ENCODE measurements at places on chromosomes 12 and 14.
A peak's percentile ranks its signal among the peaks of the same experiment; 100 is the strongest.

DNA sequence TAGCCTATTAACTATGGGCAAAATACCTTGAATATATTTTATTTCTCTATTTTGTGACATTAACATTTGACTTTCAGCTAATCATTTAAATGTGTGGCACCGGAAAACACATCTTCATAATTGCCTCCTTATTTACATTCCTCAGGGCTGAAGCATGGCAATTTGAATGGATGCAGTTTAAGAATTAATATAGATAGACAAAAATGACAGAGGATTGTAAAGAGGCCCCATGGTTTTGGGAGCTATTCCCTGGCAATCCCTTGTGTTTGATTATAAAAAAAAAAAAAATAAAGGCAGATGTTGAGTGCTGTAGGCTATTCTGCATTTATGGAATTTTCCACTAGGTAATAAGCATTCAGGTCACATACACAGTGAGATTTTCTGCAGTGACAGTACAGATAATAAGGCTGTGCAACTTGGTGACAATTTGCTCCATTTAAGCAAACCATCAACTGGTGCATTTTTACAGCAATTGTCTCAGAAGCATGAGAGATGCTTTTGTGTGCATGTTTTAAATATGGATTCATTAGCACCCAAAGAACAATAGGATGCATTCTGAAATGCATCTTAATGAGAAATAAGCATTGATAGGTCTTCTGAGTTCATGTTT is 123.2 kb upstream of the SLC38A4 start:
- DNase-seq = no peak

- DNase-seq = no peak
Measured at GRCh38 chr12:109538191-109538863, 35.0 kb downstream of the MMAB start.

DNA sequence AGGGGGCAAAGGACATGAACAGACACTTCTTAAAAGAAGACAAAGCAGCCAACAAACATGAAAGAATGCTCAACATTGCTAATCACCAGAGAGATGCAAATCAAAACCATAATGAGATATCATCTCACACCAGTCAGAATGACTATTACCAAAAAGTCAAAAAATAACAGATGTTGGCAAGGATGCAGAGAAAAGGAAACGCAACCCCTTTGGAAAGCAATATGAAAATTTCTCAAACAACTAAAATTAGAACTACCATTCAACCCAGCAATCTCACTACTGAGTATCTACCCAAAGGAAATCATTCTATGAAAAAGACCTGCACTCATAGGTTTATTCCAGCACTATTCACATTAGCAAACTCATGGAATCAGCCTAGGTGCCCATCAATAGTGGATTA is 25.6 kb downstream of the MDM1 start:
- DNase-seq = no peak

DNA sequence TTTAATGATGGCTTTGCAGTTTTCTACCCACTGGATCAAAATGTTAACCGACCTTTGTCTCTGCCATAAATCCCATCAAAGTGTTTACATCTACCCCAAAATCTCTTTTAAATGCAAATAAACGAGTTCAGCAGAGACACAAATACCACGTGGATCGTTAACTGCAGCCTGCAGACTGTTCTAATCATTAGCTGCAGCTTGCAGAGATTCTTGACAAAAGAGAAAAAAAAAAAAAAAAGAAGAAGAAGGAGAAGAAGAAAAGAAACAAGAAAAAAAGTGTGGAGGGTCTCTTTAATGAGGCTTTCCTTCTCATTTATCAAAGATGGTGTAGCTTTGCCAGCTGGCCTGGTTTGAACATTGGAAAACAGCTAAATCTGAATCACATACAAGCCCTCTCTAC is 275.7 kb downstream of the NEDD1 start:
- DNase-seq = no peak

GRCh38 chr12:128823216-128823915 is 392 bp downstream of the SLC15A4 start:
- DNase-seq = no peak

GRCh38 chr12:12449533-12450025 is 92.7 kb downstream of the BORCS5 start:
- DNase-seq = no peak

- no peak for DNase-seq
Measured at GRCh38 chr14:59622631-59623030, 46.0 kb upstream of the CCDC175 start.

GRCh38 chr14:69317102-69317755 is 57.3 kb downstream of the GALNT16 start:
- no peak for DNase-seq

DNA sequence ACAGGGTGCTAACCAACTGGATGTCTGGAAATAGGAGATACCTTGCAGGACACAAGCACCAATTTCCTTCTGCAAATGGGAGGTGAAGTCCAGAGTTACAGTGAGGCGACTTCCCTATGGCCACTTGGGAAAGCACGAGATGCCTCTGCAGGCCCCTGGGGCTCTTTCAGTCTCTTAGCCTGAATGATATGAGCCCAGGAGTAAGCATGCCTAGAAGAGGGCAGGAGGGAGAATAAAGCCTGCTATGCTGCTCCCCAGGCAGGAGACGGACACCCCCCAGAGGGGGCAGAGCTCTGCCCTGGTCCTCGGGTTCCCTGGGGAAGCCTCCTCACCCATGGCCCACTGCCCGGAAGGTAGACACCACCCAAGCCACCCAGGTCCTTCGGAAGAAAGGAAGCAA is 105.1 kb downstream of the GCH1 start:
- DNase-seq = no peak

DNA sequence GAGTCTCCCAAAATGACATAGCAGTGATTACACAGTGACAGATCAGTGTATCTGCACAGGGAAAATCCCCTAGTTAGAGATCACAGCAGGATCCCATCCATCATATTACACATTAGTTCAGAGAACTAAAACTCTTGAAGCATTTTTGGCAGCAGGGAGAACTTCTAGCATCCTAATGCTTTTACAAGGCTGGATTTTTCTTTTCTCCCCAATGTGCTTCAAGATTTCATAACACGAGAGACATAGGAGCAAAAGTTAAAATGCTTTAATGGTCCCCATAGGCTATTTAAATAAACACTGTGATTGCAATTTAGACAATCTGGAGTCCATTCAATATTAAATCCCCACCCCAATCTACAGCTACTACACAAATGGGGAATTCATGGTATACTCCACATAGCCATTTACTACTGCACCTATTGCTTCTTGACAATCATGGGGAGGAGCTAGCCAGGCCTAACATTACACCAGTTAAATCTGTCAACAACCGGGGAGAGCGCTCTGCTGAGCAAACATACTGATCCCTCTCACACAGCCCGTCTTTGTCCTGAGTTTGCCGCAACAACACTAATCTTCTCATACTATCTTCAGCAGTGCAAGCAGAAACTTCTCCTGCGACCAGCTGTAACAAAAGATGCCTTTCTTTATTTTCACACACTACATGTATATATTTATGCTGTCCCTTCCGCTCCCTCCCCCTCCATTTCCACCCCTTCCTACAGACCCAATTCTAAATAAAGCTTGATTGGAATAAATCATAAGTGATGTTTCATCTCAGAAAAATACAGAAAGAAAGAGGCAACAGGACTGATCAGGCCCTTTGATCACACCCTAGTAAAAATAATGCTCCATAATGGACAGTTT is 120.3 kb upstream of the SOX5 start:
- peak; percentile 14 for DNase-seq

DNA sequence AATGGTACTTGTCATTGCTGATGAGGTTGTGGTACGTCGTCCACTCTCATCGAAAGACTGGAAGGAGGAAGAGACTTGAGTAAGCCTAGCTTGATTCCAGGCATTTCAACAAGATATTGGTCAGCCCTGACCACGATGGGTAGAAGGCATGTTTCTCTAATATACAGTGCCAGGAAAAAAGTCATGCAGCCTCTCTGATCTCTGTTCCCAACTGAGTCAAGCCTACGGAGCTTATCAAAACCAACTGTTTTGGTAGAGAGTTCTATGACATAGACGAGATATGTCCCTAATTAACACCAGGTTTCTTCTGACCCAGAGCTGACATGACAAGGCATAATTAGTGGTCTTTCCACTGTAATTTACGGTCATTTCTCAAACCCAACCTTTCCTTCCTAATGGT is 58.5 kb downstream of the NIN start:
- DNase-seq = no peak

- DNase-seq = no peak
Measured at GRCh38 chr14:70871863-70872677, 35.2 kb upstream of the PCNX1 start.

DNA sequence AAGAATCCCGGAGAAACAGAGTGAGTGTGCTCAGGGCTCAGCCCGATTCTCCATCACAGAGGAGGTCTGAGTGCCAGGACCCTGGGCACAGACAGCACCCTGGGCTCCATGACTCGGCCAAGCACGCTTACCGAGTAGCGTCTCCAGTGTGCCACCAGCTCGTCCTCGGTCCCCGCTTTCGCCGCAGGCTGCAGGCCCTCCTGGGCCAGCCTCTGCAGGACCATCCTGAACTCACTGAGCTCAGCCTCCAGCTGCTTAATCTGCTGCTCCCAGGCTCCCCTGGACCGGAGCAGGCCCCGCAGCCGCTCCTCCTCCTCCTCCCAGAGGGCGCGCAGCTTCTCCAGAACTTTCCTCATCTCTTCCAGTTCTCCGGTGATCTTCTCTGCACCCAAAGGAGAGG is 61.2 kb downstream of the SYNE3 start:
- DNase-seq = no peak

DNA sequence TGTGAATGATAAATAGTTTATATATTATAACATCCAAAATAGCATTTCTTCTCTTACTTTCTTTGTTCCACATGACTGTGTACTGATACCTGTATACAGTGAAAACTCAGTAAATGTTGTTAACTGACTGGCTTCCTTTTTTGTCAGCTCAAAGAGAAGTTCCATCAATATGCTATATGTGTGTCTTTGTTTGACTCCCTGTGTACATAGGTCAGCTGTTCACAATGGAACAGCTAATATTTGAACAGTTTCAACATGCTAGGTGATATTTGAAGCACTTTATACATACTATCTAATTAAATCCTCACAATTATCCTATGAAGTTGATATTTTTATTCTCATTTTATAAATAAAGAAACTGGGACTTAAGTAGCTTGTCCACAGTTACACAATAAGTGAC is 15.3 kb upstream of the KICS2 start:
- no peak for DNase-seq

GRCh38 chr14:91351512-91351862 is 66.1 kb downstream of the CCDC88C start:
- no peak for DNase-seq

GRCh38 chr14:99215277-99215676 is 56.7 kb downstream of the BCL11B start:
- DNase-seq = no peak

GRCh38 chr12:126960221-126960620 is 1306.7 kb upstream of the TMEM132C start:
- DNase-seq = no peak

DNA sequence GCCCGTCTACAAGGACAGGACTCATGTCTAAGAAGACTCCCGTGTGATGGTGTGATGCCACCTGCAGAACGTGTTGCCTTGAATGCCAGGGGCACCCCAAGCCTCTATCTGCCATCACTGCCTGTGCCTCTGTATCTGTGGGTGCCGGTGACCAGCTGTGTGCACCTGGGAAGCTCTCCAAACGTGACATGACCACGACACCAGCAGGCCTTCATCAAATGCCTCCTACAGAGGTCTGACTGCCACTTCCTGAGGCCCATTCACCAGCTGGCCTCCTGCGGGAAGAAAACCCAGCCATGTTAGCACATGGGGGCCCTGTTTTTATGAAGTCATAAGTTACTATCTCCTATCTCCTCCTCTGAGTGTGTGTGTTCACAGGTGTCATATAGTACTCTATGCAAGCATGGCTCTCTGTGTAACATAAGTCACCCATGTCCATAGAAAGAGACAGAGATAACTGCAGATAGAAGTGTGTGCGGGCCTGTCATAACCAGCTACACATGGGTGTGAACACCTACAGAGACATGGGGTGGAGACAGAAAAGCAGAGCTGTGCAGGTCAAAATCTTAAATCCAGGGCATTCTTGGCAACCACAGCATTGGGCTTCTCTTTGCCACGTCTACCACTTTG is 18.3 kb upstream of the SERPINA4 start:
- no peak for DNase-seq

- DNase-seq = no peak
Measured at GRCh38 chr12:111598637-111599452, at the start of gene ATXN2. Gene ATXN2 (minus strand): TSS chr12:111599315. CDS start chr12:111599034, 281 bp downstream.

GRCh38 chr14:64696355-64696857 is 7.8 kb upstream of the PLEKHG3 start:
- DNase-seq = no peak

DNA sequence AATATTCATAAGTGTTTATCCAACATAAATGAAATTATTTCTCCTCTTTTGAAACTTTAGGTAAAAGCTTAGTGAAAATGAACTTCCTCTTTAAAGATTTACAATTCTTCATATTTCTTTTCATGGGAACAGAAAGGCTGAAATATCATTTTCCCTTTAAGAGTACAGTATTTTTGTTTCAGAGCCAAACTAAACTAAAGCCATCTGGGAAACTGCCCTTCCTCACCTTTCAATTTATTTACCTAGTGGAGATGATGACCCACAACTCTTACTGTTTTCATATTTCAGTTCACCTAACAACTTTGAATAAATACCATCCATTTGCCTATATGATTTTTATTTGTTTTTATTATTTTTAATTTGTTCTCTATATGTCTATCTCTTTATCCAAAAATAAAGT is 105.4 kb downstream of the ALX1 start:
- no peak for DNase-seq

- no peak for DNase-seq
Measured at GRCh38 chr12:130351326-130351725, 13.6 kb downstream of the PIWIL1 start.

DNA sequence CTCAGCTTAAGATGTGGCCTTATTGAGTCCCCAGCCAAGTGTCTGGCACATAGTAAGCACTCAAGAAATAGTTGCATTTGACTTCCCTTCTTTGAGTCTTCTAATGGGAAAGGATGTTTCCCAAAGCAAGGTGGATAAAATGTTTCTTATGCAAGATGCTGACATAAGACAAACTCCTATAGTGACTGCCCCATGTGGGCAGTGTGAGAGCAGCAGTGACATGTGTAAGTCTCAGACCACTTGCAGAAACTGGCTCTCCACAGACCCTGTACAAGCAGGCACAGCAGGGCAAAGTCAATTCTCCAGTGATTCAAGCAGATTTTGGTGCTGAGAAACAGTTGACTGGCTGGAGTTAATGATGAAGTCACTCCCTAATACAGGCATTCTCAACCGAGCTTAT is 255.3 kb downstream of the ANO2 start:
- no peak for DNase-seq

GRCh38 chr14:58752771-58753201 is 115.0 kb downstream of the DACT1 start:
- no peak for DNase-seq

GRCh38 chr12:40565029-40565633 is 127.1 kb upstream of the CNTN1 start:
- DNase-seq = no peak

GRCh38 chr12:89884416-89884898 is 175.8 kb upstream of the ATP2B1 start:
- DNase-seq = no peak

GRCh38 chr14:34782031-34782430 is 67.6 kb upstream of the CFL2 start:
- DNase-seq = no peak

GRCh38 chr14:30610787-30611343 is 11.3 kb upstream of the SCFD1 start:
- peak; percentile 92 for DNase-seq

All from NCI-H1092 (cell line).